ENCODE measurements at places on chromosomes 6 and 20. TPM values are rescaled to one million over a fixed set of nuclear protein-coding genes. Genes with fewer than 3 reads are reported as not detected.

DNA sequence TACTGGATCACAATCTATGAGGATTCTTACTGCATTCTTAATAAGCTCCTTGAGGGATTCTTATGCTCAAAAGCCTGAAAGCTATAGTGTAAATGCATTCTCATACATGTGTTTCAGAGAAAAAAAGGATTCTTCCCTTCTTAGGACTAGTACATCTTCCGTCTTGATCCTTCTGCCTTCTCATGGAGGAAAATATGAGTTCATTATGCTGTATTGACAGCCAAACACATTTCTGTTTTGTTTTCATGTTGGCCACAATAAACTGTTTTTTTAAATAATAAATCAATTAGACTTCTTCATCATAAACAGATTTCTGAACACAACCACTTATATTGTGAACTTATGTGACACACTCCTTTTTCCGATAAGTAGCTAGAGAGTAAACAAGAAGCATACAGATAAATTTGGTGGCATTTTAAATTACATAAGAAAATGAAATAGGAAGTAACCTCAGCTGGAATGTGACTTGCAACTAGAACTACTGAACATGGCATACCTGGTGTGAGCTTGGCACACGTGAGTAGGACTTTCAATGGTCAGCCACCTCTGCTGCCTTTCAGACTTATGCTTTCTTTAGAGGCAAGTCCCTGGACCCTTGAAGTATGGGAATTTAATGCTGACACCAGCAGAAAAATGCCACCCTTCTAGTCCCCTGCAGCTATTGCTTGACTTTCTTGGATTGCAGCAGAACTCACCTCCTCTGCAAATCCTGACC is 350.4 kb downstream of the BCKDHB start:
- no peak for DNase-seq

BPIFB2 gene
- not detected for total RNA-seq

ECT2L gene
- not detected for total RNA-seq

- no peak for DNase-seq
Measured at GRCh38 chr6:4778086-4778485, 1.9 kb downstream of the CDYL start.

GRCh38 chr6:116354236-116354635 is 16.5 kb upstream of the DSE start:
- no peak for DNase-seq

DNA sequence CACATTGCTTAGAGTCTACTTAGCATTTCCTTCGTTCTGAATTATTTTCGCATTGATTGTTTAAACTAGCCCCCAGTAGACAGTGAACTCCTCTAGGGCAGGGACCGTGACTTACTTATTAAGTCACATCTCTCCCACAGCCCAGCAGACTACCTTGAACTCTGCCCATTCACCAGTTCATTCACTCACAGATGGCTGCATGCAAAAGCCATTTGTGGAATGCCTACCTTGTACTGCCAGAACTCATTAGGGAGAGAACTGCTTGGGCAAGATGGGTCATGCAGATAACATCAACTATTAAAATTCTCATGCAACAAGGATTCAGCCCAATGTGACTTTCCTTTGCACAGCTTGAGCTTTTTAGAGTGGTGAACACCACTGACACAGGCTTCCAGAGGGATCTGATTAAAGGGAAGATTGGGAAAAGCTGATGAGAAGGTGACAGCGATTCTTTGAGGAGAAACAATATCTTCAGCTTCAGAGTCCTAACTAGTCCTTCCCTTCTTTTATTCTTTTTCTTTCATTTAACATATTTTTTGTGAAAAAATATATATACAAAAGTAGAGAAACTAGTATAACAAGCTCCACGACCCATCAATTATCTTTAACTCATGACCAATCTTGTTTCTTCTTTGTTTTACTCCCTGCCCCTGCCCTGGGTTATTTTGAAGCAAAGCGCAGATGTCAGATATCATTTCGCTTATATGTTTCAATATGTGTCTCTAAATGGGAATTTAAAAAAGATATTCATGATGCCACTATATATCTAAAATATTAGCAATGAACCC is 273.9 kb downstream of the CDC5L start:
- no peak for DNase-seq

DNA sequence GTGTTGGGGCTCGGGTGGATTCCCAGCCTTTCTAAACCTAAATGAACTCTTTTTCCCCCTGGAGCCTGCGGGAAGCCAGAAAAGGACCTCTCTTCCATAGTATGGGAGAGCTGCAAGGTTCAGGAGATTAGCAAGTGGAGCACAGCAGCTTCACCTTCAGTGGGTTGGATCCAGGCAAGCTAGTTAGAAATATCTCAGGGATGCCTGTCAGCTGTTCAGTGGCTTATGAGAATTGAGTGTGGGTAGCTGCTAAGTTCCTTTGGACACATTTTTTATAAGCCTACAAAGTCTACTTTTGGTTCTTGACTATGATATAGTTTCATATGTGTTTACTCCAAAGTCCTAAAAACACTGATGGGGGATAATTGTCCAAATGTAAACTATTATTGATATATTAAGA is 642.1 kb downstream of the EPM2A start:
- no peak for DNase-seq

DNA sequence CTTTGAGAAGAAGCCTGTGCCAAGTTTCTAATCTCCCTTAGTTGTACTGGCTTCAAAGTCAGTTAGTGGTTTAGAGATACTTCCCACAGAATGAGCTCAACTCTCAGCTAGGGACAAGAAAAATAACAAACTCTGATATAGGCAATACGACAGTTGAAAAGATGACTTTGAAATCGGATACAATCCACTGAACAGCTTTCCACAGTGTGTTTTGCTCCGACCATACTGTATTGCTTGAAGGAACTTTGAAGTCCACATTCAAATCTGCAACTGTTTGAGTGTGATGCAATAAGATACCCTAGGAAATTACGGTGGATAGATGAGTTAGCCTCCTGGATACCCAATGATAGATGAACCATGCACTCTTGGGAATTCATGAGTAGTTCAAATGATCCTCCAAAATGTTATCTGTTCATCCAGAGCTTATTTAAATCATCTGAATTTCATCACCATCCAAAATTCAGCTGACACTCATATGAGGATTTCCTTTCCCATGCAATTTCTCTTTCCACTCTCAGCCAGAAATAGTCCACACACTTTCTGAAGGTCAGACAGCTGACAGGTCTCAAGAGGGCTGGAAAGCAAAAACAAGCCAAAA is 443.8 kb downstream of the HAO1 start:
- DNase-seq, result no peak

DNA sequence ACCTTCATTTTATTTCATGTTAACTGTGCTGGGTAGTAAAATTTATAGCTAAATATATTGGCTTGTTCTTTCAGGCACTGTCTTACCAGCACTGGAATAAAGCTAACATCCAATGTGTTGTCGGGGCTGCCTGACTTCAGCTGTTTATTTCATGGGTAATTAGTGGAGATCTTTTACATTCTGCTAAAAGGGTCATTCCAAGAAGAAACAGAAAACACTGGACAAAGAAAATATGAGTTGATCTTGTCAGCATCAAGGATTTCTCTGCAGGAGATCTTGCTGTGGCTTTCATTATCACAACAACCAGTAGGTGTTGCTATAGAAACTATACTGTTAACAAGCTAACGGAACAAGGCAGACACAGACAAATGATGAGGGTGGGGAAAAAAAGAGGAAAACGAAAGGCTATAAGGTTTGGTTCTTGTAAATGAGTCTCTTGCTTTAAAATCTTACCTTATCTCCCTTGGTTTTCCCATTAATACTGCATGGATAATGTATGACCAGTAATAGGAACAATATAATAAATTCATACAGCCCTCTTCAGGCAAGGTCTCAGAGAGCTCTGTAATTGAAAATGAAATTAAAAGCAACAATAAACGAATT is 206.8 kb downstream of the SIM1 start:
- no peak for DNase-seq

DNA sequence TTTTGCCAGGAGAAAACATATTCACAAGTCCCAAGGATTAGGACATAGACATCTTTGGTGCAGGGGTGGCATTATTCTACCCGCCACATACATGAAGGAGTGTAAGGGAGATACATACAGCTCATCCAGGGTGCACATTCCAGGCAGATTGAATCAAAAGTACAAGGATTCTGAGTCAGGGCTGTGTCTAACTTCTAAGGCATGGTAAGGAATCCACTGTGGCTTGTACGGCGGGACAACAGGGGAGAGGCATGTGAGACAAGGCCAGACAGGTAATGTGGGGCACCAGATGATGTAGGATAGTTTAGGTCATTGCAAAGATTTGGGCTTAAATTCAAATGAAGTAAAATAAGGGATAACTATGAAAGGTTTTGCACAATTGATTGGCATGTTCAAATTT is 780.9 kb downstream of the C6orf118 start:
- DNase-seq, result no peak

EPB41L1 gene
- 0.51 TPM for total RNA-seq

TNFRSF6B gene
- 1.0 TPM for total RNA-seq
